Hypothalamus (tissue), 51 donors: ENCODE measurements at places on chromosomes 3 and 15.

- no peak for DNase-seq
Measured at GRCh38 chr3:9681723-9682081, 21.9 kb upstream of the CPNE9 start.

DNA sequence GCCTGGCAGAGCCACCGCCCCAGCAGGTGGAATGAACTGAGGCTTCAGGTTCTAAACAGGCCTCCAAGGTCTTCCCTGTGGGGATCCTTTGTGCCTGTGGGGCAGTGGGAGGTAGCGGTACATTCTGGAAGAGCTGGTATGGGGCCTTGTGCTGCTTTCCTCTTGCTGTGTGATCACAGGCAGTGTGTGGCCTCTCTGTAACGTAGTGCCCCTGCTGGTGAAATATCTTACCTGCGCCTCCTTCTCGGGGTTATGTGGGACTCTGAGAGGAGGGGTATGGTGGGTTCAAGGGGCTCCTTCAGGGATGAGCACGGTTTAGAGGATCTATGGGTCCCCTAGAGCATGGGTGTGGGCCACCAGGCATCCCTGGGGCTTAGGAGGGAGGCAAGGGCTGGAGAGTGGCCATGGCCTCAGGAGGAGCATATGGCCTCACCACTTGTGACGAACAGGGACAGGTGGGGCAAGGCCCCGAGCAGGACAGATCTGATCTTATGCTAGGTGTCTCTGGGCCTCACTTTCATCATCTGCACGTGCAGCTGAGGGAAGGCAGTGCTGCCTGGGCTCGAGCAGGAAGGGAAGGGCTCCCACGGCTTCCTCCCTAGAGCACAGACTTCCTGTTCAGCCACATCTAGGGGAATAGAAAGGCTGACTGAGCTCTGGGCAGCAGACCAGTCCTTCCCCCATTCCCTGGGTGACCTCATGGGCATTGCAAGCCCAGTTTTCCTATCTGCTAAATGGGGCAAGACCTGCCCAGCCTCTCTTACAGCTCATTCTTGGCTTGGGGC is 1.9 kb upstream of the ALS2CL start:
- DNase-seq, result no peak

- DNase-seq, result no peak
Measured at GRCh38 chr3:129749692-129750091, 143.2 kb upstream of the PLXND1 start.

DNA sequence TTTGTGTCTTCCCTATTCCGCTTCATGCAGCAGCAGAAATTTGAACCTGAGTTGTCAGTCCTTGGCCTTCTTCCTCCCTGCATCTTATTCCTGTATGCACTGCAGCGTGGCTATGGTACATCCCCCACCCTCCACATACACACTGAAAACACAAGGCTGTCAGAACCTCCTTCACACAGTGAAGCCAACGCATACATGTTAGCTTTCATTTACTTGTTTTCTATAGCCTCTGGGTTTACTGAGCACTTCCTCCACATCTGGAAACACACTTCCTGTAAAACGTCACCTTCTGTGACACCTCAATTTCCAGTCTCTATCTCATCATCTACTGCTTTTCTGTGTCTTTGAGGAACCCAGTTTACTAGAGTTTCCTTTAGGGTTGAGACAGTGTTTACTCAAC is 47.0 kb downstream of the SUSD5 start:
- no peak for DNase-seq

- DNase-seq, result no peak
Measured at GRCh38 chr3:156218353-156218744, 98.0 kb downstream of the KCNAB1 start.

DNA sequence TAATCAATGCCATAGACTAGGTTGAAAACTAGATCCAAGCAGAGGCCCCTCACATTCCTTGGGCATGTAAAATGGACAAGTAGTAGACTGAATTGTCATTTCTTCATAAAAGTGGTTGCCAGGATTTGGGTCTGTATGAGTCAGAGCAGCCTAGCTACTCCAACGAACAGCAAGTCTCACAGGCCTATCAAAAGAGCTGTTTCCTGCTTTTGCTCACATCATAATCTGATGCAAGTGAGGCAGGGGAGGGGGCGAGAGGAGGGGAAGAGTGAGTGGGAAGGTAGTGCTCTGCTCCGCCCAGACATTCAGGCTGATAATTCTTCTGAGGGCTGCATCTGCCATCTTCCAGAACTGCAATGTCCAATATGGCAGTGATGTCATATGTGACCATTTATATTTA is 228.9 kb upstream of the PRICKLE2 start:
- DNase-seq, result no peak

- DNase-seq, result no peak
Measured at GRCh38 chr3:53974324-53974723, 82.7 kb upstream of the SELENOK start.

DNA sequence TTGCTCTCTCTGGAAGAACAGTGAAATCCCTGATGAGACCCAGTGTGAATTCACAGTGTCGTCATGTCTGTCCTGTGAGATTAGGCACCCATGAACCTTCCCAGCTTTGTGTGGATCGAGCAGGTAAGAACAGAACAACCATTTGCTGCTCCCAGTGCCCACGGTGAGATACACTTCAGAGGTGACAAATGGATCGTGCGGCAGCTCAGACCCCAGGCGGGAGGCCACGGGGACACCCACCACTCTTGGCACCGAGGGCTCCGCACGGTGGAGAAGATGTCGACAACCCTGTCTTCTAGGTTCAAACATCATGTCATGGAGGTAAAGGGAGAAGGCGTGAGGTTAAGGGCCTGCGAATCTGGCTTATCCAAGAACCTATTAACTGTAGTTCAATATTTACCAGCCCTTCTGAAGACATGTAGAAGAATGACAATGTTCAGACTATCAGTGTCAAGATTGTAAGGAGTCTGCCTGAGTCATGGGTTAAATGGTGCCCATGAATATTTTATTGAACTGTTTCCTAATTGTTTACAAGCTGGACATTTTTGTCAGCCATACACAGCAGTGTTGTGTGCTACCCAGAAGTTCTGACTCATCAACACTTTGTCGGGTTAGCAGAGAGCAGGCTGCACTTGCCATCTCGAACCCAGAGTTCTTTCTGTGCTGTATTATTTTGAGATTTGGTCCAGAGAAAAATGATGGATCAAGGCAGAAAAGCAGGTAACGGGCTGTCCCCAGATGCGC is 15.5 kb upstream of the PCSK6 start:
- no peak for DNase-seq

GRCh38 chr3:192284443-192285072 is 442.8 kb downstream of the FGF12 start:
- DNase-seq, result no peak

DNA sequence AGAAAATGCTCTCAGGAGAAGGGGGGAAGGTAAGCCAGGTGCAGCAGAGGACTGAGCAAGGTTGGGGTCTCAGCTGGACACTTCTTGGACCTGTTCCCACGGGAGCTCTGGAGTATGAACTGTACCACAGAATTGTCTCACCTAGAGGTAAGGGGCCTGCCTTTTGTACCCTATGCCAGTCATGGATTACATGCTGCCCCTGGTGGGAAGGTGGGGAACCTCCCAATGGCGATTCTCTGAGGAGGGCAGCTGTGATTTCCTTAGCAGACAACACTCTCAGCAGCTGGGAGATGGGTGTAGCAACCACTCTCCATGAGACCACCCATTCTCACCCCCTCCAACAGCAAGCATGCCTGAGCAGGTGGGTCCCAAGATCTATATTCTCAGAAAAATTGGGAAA is 329.4 kb upstream of the CTNNB1 start:
- no peak for DNase-seq

DNA sequence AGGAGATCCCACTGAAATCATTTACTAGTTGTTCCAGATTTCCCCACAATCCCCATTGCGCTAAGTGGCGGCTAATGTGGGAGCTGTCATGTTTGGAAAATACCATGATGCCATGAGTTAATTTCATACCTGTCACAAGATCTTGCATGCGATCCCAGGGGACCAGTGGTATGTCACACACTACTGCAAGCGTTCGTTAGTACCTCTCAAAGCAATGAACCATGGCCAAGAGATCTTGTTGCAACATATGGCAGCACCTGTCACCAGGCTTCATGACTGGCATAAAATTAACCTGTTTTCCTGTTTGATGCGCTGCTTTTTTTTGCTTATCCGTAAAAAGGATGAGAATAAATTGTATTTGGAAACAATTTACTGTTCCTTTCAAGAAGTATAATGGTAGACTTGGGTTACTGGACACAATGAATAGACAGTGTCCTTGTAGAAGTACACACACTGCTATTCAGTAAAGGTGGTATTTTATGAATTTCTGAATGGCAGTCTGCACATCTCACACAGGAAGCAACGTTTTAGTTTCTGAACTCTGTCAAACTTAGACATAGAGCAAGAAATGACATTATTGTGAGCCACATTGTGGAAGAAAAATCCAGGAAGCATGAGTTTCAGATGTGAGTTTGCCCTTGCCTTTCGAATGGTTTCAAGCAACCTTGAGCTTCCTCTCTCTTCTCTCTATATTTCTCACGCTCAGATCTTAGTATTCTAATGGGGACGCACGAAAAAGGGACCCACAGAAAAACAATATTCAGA is 81.9 kb downstream of the CHL1 start:
- DNase-seq, result no peak

- no peak for DNase-seq
Measured at GRCh38 chr15:70258369-70259027, 160.8 kb upstream of the TLE3 start.

DNA sequence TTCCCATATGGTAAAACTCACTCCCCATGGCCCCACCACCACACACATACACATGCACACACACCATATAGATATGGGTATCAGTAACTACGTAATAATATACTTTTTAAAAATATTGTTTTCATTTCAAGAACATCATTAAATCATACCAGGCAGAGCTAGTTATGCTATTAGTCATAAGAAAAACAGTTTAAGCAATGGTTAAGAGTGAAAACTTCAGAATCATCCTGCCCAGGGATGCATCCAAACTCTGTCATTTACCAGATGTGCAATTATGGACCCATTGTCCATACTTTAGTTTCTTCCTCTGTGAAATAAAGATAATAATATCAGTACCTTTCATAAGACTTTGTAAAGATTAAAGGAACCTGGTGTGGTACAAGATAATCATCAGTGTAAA is 608.3 kb downstream of the RBMS3 start:
- DNase-seq, result no peak

DNA sequence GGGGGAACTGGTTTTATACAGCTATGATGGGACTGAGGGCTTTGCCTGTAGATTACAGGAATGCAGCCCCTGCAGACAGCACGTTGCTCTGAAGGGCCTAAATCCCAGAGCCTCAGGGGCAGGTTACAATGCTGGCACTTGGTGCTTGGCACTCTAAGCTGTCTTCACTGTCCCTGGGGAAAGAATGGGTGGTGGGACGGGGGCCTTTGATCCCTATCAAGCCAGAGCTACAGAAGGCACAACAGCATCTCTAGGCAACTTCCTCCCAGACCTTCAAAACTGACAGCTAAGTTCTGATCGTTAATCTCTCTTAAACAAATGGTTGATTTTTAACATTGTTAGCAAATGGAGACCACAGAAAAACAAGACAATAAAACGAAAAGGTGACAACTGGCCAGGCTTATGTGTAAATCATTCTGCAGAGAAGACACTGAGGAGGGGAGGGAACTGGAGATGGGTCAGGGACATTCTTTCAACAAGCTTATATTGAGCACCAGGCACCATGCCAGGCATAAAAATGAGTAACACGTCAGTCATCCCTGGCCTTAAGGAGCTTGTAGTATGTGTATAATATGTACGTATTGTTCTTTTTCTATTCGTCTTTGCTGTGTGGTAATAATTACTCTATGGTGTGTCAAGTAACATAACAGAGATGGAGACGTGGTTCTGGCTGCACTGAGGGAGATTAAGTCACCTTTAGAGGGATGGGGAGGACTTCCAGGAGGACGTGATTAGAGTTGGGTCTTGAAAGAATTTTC is 49.1 kb downstream of the CA12 start:
- DNase-seq, result no peak

DNA sequence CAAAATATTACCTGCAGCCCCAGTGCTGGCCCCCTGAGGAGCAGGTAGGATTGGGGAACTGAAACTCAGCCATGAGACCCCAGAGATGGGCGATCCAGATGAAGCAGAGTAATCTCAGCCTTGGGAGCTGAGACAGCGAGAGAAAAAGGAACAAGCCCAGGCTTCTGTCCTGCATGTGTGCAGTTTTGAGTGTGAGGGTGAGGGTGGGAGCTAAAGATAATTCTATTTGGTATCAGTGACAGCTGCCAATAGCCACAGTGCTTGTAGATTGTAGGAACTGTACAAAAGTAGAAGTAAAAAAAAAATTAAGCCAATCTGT is 5.9 kb downstream of the ATP8B4 start:
- DNase-seq, result no peak

DNA sequence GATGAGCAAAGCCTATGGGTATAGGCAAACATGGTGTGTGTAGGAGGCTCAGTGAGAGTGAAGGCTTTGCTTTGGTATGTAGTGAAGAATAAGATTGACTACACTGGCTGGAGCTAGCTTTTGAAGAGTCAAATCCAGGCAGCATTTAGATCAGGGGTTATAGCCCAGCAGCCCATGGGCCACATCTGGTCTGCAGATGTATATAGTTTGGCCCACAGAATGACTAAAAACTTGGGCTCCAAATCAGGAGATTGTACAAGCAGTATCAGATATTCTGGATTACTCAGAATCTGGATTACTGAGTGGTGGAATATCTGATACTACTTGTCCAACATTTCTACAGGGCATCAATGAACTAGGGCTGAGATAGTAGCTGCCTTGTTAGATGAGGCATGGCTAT is 92.9 kb upstream of the FGF7 start:
- no peak for DNase-seq

DNA sequence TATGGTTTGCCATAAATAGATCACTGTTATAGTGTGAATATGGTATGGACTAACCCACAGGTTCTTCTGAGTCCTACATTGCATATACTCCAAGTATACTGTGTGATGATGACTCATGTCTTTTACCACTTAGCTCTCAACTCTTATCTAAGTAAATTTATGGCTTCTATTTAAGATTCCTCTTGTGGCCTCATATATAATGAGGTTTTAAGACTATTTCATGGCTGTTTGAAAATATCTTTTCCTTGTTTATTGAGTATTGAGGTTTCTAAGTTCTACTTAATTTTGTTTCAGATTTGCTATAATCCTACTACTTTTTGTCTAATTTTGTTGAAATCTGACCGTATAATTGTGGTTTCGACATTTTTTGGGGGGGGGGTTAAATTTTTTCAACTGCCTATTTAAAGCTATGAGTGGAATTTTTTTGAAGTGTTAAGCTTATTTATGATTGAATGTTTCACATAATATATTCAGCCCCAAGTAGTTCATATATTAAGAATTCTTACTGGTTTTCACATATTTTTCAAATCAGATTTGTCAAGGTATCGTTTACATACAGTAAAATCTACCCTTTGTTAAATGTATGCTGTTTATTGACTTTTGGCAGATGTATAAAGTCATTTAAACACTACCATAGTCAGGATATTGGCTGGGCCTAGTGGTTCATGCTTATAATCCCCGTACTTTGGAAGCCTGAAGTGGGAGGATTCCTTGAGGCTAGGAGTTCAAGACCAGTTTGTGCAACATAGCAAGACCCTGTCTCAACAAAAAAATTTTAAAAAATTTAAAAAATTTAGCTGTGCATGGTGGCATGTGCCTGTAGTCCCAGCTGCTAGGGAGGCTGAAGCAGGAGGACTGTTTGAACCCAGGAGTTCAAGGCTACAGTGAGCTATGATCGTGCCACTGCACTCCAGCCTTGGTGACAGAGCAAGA is 11.7 kb downstream of the SLC25A36 start:
- no peak for DNase-seq

GRCh38 chr3:178520451-178520850 is 15.8 kb upstream of the KCNMB2 start:
- no peak for DNase-seq
